Osteoblast (primary cell): ENCODE measurements at places on chromosomes 6 and 20. TPM values are rescaled to one million over a fixed set of nuclear protein-coding genes. Genes with fewer than 3 reads are reported as not detected.

DNA sequence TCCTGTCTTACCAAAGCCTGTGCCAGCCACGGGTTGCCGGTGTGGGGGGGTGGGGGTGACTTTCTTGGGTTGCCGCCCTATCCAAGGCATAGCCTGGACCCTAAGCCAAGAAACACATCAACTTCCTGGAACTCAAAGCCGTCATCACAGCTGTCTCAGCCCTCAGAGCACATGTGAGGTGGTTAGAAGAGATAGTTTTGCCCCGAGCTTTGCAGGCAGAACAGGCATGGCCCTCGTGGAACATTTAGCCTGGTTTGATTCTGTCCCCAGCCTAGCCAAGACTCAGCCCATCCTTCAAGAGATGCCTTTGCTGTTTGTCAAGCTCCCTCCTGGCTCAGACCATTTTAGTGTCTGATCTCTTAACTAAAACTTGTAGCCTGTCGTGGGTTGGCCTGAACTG is 64.9 kb downstream of the RREB1 start:
- DNase-seq: peak; percentile 85

GRCh38 chr6:26552640-26553188 is 14.5 kb downstream of the HMGN4 start:
- no peak for DNase-seq

DNA sequence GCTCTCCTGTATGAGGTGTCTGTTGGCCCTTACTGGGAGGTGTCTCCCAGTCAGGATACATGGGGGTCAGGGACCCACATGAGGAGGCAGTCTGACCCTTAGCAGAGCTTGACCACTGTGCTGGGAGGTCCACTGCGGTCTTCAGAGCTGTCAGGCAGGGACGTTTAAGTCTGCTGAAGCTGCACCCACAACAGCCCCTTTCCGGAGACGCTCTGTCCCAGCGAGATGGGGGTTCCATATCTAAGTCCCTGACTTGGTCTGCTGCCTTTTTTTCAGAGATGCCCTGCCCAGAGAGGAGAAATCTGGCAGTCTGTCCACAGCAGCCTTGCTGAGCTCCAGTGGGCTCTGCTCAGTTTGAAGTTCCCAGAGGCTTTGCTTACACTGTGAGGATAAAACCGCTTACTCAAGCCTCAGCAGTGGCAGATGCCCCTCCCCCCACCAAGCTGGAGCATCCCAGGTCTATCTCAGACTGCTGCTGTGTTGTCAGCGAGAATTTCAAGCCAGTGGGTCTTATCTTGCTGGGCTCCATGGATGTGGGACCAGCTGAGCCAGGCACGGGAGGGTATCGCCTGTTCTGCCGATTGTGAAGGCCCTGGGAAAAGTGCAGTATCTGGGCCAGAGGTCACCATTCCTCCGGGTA is 36.3 kb upstream of the IBTK start:
- DNase-seq: no peak

GRCh38 chr20:49874696-49875095 is 40.6 kb downstream of the SPATA2 start:
- DNase-seq: no peak

- DNase-seq: no peak
Measured at GRCh38 chr6:88916615-88917208, 46.7 kb downstream of the RNGTT start.

DNA sequence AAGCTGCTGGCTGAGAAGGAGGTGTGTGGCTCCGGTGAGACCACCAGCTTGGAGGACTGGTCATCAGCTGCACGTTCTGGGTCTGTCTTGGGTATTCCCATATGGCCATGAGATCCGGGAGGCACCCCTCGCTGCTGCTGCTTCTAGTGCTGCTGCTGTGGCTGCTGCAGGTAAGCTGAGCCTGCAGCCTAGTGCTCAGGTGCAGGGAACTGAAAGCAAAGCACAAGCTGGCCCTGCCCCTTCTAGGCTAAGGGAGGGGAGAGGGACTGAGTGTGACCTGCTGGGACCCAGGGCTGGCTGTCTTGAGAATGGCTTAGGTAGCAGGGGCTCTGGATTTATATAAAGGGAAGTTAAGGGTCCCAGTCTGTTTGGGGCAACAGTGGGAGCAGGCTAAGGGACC is 403 bp downstream of the CDH26 start:
- DNase-seq: no peak

GRCh38 chr6:39113788-39114187 is 1.2 kb downstream of the SAYSD1 start:
- no peak for DNase-seq

PAK5 gene
- total RNA-seq: not detected in 2 replicates

CLIC5 gene
- not detected in 2 replicates for total RNA-seq

ME1 gene
- 27.9 and 31.8 TPM in 2 replicates for total RNA-seq

LAMP5 gene
- total RNA-seq: under 0.01 and 0.29 TPM in 2 replicates

PACSIN1 gene
- total RNA-seq: not detected in 2 replicates

STMN3 gene
- total RNA-seq: 1.1 and 2.1 TPM in 2 replicates

RRAGD gene
- total RNA-seq: 3.3 and 4.7 TPM in 2 replicates

MOCS1 gene
- 25.3 and 28.3 TPM in 2 replicates for total RNA-seq

RSPH4A gene
- 0.36 and 0.59 TPM in 2 replicates for total RNA-seq

SLC12A5 gene
- total RNA-seq: under 0.01 TPM in 2 replicates
